ENCODE measurements at places on chromosomes 7 and 10.

DNA sequence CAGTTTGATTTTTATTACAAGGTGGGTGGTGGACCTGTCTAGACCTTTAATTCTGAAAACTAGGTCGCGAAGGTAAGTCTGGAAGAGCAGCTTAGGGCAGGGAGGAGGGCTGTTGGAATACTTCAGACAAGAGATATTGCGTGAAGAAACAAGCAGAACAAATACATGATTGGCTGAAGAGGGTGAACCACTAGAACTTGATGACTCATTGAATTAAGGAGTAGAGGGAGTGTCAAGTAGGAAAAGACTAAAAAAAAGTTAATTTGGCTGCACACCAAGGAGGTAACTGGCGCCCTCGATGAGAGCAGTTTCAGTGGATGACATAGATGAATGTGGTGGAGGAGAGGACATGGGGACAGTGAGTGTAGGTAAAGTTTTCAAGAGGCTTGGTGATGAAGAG is 41.3 kb downstream of the WNT2 start:
- DNase-seq, result no peak

- DNase-seq, result no peak
Measured at GRCh38 chr10:66151346-66151745, 774.5 kb upstream of the LRRTM3 start.

- DNase-seq, result no peak
Measured at GRCh38 chr7:124718032-124718766, 47.4 kb downstream of the GPR37 start.

- no peak for DNase-seq
Measured at GRCh38 chr7:113125728-113126127, 7.4 kb upstream of the SMIM30 start.

- DNase-seq, result no peak
Measured at GRCh38 chr7:88391247-88391646, 84.6 kb upstream of the STEAP4 start.

GRCh38 chr7:39228946-39229345 is 251.2 kb downstream of the POU6F2 start:
- DNase-seq, result no peak

All from glutamatergic neuron (in vitro differentiated cells).